ENCODE measurements at places on chromosomes 7 and 10.

- no peak for DNase-seq
Measured at GRCh38 chr7:41777894-41778596, 75.2 kb upstream of the INHBA start.

- no peak for DNase-seq
Measured at GRCh38 chr10:129253161-129253864, 213.7 kb upstream of the MGMT start.

DNA sequence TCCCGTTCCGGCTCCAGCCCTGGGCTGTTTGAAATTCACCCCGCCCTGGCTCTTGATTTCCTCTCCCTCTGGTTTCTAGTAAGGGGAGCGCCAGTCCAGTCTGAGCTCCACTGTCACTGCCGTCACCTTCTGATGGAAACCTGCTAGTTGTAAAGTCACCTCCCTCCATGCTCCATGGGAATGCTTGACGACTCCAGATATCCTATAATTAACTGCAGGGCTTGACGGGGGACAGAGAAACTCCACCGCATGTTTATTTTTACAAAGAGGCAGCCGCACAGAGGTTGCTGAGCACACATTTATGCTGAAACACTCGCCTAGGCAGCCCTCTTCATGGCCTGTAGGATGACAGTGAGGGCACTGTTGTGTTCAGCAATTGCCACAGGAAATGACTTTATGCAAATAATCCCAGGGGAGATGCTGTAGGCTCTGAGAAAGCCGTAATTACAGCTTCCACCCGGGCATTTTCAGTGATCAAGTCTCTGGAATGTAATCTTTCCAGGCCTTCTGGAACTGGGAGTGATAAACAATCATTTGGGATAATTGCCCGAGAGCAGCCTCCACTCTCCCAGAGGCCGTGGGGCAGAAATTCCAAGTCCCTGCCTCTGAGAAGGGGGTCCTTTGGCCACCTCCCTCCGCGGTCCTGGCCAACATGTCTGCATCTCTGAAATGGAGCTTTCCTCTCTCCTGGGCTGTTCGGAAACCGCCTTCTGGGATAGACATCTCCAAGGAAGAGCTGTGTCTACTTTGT, 300.5 kb downstream of the KLF6 start:
- DNase-seq: no peak

- no peak for DNase-seq
Measured at GRCh38 chr7:32639122-32639521, 143.8 kb downstream of the AVL9 start.

DNA sequence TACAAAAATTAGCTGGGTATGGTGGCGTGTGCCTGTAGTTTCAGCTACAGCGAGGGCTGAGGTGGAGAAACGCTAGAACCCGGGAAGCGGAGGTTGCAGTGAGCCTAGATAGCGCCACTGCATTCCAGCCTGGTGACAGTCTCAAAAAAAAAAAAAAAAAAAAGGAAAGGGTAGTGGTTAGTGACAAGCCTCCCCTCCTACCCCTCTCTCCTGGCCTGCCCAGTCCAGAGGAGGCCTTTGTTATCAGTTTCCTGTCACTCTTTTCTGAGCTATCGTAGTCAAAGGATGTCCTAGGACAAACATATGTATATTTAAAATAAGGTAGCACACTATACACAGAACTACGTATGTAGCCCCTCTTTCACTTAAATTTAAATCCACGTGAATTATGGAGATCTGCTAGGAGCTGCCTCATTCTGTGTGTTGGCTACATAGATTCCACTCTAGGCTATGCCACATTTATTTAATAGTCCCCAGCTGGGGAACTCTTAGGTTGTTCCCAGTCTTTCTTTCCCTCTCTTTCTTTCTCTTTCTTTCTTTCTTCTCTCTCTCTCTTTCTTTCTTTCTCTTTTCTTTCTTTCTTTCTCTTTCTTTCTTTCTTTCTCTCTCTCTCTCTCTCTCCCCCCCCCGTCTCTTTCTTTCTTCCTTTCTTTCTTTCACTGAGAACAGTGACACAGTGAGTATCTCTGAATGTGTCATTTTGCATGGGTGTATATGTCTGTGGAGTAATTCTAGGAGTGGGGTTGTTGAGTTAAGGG, 3.9 kb downstream of the TSPAN15 start:
- no peak for DNase-seq

- DNase-seq: no peak
Measured at GRCh38 chr10:74854610-74855009, 28.2 kb downstream of the KAT6B start.

DNA sequence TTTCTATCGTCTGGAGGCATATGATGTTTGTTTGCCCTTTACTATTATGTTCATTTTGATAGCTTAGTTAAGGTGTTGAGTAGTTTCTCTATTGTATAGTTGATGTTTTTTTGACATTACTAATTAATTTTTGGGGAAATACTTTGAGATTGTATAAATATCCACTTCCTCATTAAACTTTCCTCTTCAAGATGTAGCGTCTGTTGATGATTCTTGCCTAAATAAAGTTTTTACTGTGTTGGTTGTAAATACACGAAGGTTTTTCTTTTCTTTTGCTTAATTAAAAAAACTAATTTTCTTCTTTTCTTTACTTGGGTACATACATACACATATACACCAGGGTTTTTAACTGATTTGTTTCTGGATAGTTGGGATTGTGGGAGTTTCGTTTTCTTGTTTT, 8.5 kb downstream of the KMT2E start:
- no peak for DNase-seq

- DNase-seq: no peak
Measured at GRCh38 chr7:79774150-79774549, 320.7 kb upstream of the MAGI2 start.

GRCh38 chr10:63515002-63515763, 6.0 kb upstream of the REEP3 start:
- DNase-seq: no peak
